Stimulated activated CD4-positive, alpha-beta T cell treated with anti-CD3 and anti-CD28 coated beads, Interleukin-2, amount 100 ng/mL, for 24 hours (primary cell): ENCODE measurements at places on chromosomes 11 and 22.

DNA sequence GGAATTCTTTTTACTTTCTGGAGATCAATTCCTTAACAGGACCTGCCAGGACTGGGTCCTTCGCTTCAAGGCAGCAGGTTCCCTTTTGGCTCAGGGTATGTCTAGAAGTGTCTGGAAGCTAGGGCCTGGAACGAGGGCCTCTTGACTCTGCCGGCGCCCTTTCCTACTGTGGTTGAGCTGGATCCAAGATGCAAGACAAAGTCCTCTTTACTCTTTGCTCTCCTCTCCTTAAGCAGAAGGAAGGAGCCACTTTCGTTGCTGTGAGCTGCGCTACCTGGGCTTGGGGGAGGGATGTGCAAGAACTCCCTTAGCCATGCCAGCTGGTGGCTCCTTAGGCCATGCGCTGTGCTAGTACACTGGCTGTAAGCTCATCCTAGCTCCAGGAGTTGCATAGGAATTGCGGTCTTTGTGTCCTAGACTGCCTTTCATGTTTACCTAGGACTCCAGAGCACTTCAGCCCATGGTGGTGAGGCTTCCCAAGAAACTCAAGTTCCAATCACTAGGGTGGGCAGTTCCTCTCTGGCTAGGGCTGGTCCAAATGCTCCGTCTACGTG lies 18.1 kb downstream of the GLB1L2 start:
- no peak for DNase-seq

DNA sequence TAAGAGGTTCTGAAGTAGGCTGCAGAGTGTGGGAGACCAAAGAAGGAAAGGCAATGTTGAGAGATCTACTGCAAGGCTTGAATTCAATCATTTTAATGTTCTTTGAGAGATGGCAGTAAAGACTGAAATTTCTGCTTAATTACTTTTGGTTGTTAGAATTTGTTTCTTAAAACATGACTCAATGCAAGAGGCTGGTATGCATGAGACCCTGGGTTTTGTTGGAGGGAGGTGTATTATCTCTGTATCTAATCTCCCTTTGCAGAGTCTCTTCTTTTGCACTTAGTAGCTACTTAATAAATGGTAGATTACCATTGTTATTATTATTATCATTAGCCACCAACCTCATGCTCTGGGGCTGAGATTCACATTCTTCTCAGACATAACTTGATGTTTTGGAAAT lies 87.4 kb upstream of the DRD2 start:
- DNase-seq: no peak

DNA sequence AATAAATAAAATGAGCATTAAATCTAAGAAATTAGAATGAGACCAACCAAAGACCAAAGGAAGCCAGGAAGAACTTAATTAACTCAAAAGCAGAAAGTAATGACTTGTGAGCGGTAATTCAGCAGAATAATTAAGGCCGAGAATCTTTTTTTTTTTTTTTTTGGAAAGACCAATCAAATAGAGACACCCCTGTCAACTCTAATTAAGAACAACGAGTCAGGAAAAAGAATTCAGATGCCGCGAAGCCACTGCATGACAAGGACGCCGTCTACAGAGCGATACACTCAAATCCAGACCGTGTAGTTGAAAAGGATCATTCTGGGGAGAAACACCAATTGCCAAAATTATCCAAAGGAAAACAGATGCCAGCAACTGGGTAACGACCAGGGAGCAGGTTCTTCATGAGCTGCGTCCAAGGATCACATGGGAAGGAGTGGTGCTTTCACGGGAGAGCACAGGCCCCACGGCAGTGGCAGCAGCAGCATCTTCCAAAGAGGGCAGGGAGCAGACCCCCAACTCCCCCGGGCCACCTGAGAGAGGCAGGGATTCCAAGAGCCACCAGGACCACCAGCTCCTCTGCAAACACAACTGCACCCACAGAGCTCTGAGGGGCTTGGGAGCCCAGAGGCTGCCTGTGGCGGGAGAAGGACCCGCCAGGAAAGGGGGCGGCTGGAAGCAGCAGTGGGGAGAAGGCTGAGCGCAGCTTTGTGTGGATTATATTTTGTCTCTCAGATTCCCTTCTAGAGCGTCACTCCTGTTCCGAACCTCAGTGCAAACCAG lies 469.8 kb downstream of the BRD1 start:
- no peak for DNase-seq

- no peak for DNase-seq
These were observed 2.1 kb downstream of the ADAMTS8 start for GRCh38 chr11:130426223-130426836.

DNA sequence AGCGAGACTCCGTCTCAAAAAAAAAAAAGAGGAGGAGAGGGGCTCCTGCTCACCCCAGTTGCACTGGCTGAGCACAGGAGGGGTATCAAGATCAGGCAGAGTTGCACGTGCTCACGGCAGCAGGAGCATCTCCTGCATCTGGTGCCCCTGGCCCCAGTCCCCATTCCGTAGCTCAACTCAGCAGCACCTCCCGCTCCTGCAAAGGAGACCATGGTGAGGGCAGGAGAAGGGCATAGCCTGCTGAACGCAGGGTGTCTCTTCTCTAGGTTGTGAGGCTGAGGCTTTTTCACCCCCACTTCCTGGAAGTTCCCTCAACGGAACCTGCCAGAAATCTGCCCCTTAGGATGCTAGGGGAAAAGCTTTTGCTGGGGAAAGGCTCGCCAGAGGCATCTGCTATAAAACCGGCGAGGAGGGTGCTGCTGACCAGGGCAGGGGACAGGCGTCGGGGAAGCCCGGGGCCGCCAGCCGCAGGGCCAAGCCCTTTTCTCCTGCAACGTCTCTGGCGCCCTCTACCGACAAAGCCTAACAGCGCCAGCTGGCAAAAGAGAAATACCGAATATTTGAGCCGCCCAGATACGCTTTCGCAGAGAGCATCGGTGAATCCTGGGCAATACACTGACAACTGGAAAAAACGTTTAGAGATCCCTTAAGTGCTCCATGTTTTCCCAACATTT lies 1.0 kb upstream of the PPP6R2 start:
- peak; percentile 92 for DNase-seq

GRCh38 chr22:20550057-20550817 lies 42.8 kb downstream of the MED15 start:
- no peak for DNase-seq

DNA sequence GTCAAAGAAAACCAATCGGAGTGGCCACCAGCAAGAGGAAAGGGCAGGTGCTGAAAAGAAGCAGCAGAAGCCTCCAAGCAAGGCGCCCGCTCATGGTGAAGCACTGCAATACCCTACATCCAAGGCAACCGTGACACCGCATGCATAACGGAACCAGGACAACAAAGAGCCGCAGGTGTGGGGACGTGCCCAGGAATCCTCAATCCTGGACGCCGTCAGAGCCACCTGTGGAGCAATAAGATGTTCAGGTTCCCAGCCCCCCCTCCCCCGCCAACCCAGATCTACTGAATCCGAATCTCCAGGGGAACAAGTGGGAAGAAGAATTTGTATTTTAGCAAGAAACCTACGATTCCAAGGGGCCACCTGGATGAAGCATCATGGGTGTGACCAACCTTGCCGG lies 70.8 kb downstream of the SHANK2 start:
- no peak for DNase-seq

- no peak for DNase-seq
These were observed 1.9 kb downstream of the CDON start for GRCh38 chr11:126060757-126061171.

- DNase-seq: no peak
These were observed 472.3 kb downstream of the MN1 start for GRCh38 chr22:27329131-27329850.

DNA sequence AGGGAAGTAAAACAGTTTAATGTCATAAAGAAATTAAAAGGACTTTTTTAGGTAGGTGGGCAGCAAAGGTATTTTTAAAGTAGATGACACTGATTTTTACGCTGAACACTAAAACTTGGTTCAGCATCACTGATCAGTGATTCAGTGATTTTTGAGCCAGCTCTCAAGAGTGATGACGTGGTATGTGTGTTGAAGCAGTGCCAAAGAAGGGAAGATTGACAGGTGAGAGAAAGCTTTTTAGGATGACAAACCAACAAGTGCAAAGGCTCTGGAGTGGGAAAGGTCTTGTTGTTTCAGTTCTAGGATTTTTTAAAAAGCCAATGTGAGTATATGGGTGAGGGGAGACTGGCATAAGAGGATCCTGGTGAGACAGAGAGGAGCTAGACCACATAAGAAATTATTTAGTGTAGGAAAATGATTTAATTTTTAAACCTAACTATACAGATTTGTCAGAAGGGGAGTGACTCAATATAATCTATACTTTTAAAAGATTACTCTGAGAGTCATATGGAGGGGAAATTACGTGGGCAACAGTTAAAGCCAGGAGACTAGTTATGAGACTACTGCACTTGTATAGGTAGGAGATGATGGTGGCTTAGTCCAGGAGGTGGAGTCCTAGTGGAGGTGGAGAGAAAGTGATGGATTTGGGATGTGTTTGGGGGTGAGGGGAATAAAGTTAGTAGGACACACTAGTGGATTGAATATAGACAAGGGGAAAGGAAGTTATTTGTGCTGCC lies 17.6 kb upstream of the CALCB start:
- no peak for DNase-seq

GRCh38 chr11:110200241-110200640 lies 96.2 kb downstream of the RDX start:
- no peak for DNase-seq

DNA sequence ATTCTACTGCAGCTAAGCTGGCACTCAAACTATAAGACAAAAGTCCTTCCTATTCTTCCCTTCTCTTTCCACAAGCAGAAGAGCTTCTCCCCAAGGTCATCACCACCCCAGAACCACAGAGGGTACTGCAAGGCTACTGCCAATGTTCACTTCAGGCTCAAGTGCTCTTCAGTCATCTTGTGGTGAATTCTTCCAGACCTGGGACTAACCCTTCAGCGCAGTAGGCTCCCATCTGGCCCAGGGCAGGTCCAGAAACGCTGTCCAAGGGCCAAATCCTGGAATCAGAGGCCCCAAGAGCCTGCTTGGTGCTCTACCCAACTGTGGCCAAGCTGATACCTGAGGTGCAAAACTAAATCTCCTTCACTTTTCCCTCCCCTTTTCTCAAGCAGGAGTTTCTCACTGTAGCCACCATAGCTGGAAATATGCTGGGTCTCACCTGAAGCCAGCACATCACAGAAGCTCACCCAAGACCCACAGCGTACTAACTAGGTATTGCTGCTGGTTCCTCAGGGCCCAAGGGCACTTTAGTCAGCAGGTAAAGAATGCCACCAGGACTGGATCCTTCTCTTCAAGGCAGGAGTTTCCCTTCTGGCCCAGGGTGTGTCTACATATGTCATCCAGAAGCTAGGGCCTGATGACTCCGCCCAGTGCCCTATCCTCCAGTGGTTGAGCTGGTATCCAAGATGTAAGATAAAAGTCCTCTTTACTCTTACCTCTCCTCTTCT lies 27.8 kb downstream of the FCHSD2 start:
- DNase-seq: no peak

DNA sequence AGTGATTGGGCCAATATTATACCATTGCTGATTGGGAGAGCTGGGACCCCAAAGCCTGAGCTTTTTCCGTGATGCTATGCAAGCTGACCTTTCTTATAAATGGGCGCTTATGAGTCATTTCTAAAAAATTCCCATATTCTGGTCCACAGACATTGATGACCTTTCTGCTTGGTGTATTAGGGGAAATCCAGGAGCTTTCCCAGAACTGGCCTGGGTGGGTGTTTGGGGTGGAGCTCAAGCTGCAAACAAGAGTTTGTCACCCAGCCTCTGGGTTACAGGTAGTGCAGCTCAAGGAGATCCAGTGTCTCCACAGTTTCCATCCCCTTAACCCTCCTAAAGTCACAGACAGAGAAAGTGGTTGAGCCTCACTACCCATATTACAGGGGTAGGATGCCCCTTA lies 67.7 kb downstream of the CCDC81 start:
- DNase-seq: no peak

GRCh38 chr11:11403763-11404725 lies 51.0 kb upstream of the CSNK2A3 start:
- DNase-seq: no peak

DNA sequence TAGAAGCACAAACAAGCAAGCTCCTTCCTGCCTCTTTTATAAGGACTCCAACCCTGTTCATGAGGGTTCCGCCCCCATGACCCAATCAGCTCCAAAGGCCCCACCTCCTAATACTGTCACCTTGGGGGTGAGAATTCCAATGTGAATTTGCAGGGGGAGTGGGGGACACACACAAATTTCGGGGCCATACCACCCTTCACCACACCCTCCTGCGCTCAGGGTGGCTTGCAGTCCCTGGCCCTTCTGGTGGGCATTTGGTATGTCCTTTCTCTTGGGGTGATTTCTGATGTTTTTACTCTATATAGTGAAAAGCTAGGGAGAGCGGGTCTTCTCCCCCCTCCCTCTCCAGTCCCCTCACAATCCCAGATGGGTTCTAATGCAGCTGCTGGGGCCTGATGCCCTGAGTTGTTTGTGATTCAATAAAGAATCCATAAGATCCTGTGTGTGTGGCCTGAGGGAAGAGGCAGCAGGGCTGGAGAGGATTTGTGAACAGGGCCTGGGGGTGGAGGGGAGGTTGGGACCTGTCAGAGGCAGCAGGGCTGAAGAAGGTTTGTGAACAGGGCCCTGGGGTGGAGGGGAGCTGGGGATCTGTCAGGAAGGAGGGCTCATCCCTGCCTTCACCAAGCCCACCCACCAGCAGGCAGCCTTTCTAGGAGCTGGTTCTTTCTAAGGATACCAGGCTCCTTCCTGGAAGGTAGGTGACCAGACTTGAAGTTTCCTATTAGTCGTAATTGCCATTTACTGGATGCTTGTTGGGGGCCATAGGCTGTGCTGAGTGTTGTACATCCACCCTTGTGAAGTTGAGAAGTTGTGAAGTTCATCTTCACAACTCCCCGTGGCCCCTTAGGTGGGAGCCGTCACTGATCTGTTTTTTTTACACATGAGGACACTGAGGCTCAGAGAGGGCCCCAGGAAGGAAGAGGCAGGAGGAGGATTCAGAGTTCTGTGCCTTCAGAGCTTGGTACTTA lies 7.9 kb downstream of the SLC35C1 start:
- DNase-seq: no peak

DNA sequence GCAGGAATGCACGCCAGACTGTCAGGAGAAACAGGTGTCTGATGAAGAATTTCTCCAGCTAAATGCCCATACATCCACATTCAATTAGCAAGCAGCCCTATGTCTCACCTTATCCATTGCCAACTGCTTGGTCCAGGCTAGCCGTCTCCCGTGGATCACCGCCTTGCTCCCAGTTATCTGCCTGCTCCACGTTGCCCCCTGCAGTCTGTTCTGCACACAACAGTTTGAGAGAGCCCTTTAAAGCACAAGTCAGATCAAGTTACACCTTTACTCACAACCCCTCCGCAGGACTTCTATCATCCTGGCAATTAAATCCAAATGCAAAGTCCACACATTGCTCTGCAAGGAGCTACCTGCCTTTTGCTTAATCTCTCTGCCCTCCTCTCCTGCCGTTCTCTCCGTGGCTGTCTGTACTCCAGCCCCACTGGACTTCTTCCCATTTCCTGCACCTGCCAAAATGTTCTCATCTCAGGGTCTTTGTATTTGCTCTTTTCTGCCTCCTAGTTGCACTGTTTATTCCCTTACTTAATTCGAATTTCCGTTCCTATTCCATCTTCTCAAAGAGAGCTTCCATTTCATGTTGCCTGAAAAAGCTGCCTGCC lies 185.3 kb upstream of the LARGE1 start:
- peak; percentile 17 for DNase-seq

DNA sequence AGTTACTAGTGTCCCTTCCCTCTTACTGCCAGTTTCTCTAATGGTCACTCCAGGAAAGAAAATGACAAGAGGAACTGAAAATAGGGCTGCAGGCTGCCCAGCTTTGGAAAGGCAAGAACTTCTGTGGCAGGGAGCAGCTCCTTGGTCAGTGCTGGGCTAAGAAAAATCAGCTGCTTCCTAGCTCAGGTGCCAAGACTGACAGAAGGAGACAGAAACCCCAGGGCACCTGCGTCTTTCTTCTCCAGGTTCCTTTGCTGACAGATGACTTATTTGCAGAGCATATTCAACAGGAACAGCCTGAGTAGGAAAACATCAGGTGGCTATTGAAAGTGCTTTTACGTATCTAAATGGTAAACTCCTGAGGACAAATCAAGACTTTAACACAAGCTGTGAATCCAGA lies 25.4 kb downstream of the MAML2 start:
- DNase-seq: no peak
